Epithelial cell of proximal tubule (primary cell): ENCODE measurements at places on chromosomes 5 and 9. TPM values are rescaled to one million over a fixed set of nuclear protein-coding genes. Genes with fewer than 3 reads are reported as not detected.

DNA sequence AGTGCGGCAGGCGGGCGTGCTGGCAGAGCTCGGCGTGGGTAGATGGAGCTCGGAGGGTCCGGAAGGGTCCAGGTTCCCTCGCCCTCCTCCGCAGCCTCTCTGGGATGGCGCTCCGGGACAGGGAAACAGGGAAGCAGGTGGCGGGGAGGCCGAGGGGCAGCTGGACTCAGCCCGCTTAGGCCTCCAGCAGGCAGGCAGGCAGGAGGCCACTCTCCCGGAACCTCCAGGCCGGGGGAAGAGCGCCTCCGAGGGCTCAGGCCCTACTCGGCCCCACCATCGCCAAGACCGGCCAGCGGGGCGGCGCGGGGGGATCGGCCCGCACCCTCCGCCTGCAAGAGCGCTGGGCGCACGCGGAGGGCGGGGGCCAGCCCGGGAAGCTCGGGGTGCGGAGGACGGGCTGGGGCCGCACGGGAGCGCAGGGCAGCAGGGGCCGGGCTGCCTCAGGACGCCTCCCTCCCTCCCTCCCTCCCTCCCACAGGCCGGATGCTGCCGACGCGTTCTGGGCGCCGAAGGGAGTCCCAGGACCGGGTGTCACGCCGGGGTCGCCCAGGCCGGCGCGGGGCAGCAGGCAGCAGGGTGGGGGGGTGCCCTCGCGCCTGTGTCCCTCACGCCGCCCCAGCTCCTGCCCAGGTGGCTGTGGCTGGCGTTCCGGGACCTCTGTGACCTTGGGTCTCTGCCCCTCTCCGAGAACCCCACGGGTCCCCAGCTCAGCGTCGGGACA, 977 bp downstream of the MGAT4B start:
- no peak for DNase-seq

The STPG3 gene
- not detected in 2 replicates for total RNA-seq

The GAPVD1 gene
- total RNA-seq = 18.2 and 20.8 TPM in 2 replicates

- no peak for DNase-seq
Measured at GRCh38 chr5:93599399-93600120, 16.5 kb downstream of the NR2F1 start.

The IL17B gene
- not detected in 2 replicates for total RNA-seq

The EHMT1 gene
- total RNA-seq = 40.8 and 73.1 TPM in 2 replicates

- DNase-seq = no peak
Measured at GRCh38 chr9:107242073-107243030, 40.7 kb upstream of the RAD23B start.

DNA sequence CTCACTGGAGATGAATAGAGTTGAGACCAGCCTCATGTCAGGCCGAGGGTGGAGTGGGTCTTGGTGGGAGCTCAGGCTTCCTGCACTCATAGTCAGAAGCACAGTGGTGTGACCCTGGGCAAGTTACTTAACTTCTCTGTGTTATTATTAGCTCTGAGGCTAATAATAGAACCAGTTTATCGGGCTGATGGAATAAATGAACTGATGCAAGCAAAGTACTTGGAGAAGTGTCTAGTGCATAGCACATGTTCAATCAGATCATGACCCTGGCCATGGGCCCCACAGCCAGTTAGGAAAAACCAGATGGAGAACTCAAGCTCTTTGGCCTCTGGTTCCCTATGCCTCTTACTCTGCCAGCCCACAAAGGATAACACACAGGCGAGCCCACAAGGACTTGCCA, 45.3 kb upstream of the OSMR start:
- DNase-seq = no peak

DNA sequence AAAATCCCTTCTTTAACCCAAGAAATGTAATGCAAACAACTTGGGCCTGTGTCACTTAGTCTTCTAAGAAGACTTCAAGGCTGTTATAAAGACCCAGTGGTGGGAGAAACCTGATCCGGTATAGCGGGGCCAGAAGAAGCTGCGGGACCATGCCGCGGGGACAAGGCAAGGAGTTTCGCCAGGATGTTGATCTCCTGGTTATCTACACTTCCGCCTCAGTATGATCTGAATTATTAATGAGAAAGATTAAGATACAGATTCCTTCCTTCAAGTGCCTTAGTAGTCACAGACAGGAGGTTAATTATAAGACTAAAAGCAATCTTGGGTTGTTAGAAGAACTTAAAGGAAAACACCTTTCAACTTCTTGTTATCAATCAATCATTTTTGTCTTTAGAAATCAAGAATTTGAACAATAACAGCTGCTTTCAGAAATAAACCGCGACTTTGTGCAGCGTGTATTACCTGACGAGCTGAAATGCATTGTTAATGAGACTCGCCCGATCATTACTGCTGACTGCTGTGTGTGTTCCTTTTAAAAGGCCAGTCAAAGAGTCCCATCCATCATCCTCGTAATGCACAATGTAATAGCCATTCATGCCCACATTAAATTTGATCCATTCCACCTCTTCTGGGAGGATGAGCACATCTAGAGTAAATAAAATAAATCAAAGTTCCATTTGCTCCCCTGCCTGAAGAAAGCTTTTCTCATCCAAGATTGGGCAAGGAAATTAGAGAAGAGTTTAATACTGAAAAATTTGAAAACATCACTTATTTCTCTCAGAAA, 22.2 kb downstream of the ERAP1 start:
- no peak for DNase-seq

The NRG2 gene
- 0.43 and 1.5 TPM in 2 replicates for total RNA-seq

GRCh38 chr9:7523426-7524043, 276.0 kb downstream of the DMAC1 start:
- DNase-seq = no peak

GRCh38 chr5:14965815-14966214, 94.2 kb upstream of the ANKH start:
- DNase-seq = no peak

DNA sequence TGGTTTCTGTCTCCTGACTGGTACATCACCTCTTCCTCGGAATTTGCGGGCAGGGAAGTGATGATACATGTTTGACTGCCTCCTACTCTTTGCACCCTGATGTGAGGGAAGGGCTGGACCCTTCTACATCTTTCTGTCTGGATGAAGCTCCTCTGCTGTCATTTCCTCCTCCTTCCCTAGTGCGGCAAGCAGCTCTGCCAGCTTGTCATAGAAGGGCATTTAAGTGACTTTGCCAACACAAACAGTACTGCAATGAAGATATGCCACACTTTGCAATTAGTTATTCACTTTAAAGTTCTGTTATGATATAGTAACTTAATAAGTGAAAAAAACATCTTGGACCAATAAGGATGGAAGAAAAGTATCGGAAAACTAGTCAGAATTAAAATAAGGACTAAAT, 48.5 kb upstream of the ABL1 start:
- no peak for DNase-seq

GRCh38 chr5:64595031-64595855, 89.4 kb downstream of the RGS7BP start:
- DNase-seq = no peak

DNA sequence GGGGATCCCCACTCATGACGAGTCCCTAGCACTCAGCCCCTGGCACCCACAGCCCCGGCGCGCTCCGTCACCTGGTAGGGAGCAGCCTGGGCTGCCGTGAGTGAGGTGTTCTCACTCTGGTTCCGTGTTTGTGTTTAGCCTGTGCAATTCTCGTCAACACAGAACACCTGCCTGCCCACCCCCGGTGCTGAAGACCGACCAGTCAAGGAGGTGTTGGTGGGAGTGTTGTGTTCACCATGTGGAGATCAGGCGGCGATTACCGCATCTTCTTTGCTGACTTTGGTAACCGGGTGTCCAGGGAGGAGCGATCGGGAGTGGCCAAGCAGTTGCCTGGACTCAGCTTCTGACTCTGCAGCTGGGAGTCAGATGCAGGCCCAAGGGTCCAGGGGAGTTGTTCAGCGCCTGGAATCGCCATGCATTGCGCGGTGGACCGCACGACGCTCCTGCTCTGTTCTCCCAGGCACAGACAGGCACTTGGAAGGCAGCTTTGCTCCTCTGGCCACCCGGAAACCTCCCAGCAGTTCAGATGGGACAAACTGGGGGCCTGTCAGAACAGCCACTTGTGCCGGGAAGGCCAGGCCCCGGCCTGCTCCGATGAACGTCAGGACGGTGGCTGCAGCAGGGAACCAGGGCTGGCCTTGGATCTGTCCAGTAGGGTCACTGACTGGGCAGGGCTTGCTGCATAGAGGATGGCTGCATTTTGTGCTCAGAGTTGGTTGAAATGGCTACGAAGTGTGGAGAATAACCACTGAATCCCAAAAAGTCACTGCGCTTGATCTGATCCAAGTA, 28.2 kb downstream of the EXOC3 start:
- no peak for DNase-seq

The IFNB1 gene
- not detected in 2 replicates for total RNA-seq

DNA sequence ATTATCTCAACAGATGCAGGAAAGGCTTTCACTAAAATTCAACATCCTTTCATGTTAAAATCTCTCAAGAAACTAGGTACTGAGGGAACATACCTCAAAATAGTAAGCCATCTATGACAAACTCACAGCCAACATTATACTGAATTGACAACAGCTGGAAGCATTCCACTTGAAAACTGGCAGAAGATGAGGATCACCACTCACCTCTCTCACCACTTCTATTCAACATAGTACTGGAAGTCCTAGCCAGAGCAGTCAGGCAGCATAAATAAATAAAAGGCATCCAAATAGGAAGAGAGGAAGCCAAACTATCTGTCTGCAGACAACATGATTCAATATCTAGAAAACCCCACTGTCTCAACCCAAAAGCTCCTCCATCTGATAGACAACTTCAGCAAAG, 203.6 kb upstream of the GRAMD2B start:
- no peak for DNase-seq

The ZNF189 gene
- 6.0 and 8.2 TPM in 2 replicates for total RNA-seq
